HTR-8/SVneo (cell line): ENCODE measurements at places on chromosomes 6 and 20.

GRCh38 chr6:88441346-88441745 lies 275.2 kb upstream of the CNR1 start:
- DNase-seq = no peak

- no peak for DNase-seq
Observed at GRCh38 chr20:32244150-32244823, 33.2 kb upstream of the KIF3B start.

DNA sequence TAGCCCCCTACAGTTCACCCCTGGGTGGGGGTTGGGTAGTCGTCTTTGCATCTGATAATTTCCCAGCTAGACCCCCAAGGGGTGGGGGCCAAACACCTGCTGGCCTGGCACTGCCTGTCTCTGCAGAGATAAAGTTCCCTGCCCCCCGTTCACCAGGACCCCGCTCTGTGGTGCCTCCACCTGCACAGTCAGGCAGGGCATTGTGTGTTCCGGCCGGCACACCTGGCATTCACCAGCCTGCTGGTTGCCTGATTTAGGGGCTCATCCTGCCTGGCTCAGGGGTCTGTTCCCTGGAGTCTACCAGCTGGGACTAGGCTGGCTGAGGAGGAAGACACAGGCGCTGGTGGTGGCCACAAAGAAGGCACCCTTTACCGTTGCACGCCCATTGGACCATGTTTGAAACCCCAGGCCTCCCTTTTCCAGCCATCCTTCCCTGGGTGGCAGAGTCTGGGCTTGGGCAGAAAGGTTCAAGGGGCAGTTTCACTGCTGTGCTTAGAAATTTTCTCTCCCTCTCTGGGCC lies 30.8 kb upstream of the SCRT2 start:
- DNase-seq = no peak

DNA sequence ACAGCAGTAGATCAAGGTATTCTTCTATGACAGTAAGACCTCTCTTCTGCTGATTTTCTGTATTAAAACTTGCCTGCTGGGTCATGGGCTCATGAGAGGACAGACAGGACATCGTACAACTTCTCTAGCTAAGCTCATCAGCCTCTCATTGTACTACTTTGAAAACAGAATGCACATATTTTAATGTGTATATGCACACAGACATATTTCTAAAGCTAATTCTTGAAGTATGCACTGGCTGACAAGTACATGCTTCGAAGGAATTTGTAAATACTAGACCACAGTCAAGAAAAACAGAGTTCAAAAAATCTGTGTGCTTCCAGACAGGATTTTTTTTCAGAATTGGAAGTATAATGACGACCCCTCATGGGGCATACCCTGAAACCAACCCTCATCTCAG lies 81.7 kb upstream of the CD83 start:
- no peak for DNase-seq

DNA sequence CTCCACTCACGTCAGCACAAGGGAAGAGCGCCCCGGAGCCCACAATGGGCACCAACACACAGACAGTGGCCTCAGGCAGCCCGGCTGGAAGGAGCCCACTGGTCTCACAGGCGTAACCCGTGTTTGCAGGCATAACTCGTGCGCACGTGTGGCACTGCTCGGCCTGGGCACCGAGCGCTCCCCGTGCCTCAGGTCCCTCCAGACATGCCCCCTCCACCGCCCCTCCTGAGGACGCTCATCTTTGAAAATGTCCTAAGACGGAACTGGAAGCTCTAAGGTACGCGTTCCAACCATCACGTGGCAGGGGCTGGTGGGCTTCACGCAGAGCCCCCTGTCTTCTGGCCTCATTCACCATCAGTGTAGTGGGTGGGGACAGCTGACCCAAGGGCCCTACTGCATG lies 44.6 kb downstream of the SSR1 start:
- no peak for DNase-seq

DNA sequence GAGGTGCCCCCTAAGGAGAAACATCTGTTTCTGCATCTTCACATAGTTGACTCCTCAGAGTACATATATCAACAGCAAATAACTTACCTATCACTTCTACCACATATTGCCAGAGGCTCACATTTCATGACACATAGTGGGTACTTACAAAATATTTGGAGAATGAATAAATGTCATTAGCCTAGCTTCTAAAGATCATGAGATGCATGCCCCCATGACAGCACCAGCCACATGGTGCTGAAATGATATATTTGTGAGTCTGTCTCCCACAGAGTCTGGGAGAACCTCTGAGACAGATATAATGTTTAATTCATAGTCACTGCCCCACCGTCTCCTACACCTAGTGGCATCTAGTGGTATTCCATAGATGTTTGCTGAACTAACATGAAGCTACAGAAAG lies 555.6 kb downstream of the KIF16B start:
- no peak for DNase-seq

DNA sequence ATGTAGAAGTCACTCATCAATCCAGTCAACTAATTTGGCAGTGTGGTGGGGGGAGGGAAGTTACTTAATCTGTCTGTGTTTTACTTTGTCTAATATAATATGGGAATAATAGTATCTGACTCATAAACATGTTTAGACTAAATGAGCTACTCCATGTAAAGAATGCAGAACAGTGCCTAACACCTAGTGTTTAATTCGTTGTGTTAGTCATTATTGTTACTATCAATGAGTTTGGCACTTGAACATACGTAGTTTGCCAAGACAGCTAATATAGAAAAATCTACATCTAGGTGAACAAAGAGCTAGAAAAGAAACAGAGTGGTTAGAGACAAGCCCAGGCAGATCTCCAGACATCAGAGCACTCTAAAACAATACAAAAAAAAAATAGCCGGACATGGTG lies 49.1 kb downstream of the IRAK1BP1 start:
- no peak for DNase-seq

GRCh38 chr6:35295521-35296315 lies 1.9 kb upstream of the DEF6 start:
- DNase-seq = no peak

DNA sequence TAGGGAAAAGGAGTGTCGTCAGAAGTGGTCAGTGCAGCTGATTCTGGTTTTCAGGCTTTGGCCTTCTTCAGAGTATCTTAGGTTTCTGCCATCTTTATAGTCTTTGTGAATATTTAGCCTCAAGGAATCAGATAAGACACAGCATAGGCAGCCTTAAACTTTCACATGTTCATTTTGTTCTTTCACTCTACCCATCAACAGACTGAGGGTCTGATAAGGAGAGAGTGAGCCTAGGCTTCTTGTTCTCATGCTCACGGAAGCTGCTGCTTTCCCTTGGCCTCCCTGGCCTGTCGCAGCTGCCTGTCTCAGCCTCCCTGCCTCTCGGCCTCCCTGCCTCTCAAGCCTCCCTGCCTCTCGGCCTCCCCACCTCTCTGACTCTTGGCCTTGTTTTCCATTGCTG lies 20.1 kb downstream of the RTF2 start:
- DNase-seq = no peak

GRCh38 chr20:6480328-6481200 lies 286.9 kb upstream of the BMP2 start:
- no peak for DNase-seq

DNA sequence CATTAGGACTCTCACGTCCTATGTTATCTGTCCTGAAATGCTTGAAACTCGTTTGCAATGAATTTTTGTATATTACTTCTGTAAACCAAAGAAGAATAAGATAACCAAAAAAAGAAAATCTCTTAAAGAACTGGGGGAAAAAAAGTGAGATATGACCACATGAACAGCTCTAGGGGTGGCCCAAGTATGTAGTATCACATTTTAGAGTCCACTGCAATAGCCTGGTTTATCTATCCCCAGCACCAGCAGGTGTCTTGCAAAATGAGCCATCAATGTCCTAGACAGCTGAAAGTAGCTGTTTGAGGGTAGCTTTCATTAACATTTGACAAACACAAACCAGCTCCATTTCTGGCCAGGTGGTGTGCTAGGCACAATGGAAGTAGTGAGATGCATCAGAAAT lies 102.8 kb downstream of the PXDC1 start:
- no peak for DNase-seq

- no peak for DNase-seq
Observed at GRCh38 chr20:1396702-1397101, 3.8 kb upstream of the FKBP1A start.

GRCh38 chr6:13461307-13461706 lies 26.1 kb downstream of the GFOD1 start:
- DNase-seq = no peak

- DNase-seq = no peak
Observed at GRCh38 chr20:63416631-63417030, 55.5 kb upstream of the CHRNA4 start.

- no peak for DNase-seq
Observed at GRCh38 chr6:111449129-111449528, 33.9 kb downstream of the REV3L start.

DNA sequence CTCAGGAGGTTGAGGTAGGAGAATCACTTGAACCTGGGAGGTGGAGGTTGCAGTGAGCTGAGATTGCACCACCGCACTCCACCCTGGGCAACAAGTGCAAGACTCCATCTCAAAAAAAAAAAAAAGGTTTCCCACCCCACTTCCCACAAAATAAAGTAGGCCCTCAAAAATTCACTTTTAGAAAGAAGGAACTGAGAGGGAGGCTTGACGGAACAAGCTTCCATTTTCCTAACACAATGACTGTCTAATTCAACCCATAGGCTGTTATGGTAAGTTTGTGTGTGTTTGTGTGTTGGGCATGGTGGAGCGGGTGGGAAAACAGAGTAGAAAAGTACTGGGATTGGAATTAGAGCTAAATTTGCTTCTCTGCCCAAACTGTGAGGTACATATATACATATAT lies 98.4 kb upstream of the MAN1A1 start:
- DNase-seq = no peak

- no peak for DNase-seq
Observed at GRCh38 chr20:13180986-13181889, 39.8 kb upstream of the ISM1 start.

- DNase-seq = no peak
Observed at GRCh38 chr6:116362276-116362675, 8.5 kb upstream of the DSE start.

GRCh38 chr6:69096681-69097080 lies 461.6 kb downstream of the ADGRB3 start:
- DNase-seq = no peak

DNA sequence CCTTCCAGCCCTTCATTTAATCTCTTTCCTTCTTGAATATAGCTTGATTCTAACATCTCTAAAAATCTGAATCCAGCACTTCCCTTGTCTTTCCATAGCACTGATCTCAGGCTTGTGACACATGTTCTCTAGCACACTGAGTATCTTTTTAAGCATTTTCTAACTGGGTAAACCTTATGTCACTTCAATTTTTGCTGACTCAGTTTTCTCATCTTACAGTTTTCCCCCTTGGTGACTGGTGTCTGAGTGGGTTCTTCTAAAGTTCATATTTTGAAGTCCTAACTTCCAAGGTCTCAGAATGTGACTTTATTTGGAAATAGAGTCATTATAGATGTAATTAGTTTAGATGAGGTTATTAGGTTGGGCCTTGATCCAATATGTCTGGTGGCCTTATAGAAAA lies 153.9 kb downstream of the PAK5 start:
- DNase-seq = no peak

DNA sequence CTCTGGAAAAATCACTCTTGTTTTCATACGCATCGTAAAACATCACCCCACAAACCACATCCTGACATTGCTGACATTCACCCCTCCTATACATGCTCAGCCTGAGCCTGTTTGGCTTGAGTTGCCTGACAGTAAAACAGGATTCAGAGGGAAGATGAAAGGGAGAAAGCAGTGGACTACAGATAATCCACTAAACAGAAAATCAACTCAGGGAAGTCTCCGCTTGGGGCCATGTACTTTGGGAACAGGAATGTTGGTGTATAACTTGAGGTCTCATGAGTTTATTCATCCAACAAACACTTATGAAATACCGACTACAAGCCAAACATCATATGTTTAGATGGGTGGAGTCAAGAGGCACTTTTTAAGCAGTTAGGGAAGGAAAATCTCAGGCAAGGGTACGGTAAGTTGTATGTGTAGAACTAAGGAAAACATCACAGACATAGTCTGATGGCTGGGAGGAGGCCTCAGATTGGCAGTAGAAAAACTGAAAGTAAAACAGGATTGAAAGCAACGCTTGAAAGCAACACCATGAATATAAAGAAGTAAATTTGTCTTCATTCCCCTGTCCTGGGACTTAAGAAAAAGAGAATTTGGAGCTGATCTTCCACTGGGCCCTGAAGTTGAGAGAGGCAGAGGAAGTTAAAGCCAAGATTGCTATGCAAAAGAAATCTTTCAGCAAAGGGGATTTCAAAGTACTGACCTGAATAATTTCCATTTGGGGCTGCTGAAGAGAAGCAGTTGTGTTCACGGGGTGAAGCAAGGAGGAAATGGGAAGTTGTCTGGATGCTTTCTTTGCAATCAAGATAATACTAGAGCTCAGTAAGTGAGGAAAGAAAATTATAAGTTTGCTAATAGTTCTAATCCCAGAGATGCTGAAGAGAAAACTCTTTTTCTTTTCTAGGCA lies 28.8 kb downstream of the PDE7B start:
- DNase-seq = peak; percentile 64

GRCh38 chr20:57451795-57452661 lies 60.8 kb downstream of the RBM38 start:
- no peak for DNase-seq

GRCh38 chr6:14729129-14729871 lies 516.6 kb upstream of the JARID2 start:
- no peak for DNase-seq

GRCh38 chr6:167130008-167130677 lies 7.2 kb downstream of the CCR6 start:
- DNase-seq = no peak

DNA sequence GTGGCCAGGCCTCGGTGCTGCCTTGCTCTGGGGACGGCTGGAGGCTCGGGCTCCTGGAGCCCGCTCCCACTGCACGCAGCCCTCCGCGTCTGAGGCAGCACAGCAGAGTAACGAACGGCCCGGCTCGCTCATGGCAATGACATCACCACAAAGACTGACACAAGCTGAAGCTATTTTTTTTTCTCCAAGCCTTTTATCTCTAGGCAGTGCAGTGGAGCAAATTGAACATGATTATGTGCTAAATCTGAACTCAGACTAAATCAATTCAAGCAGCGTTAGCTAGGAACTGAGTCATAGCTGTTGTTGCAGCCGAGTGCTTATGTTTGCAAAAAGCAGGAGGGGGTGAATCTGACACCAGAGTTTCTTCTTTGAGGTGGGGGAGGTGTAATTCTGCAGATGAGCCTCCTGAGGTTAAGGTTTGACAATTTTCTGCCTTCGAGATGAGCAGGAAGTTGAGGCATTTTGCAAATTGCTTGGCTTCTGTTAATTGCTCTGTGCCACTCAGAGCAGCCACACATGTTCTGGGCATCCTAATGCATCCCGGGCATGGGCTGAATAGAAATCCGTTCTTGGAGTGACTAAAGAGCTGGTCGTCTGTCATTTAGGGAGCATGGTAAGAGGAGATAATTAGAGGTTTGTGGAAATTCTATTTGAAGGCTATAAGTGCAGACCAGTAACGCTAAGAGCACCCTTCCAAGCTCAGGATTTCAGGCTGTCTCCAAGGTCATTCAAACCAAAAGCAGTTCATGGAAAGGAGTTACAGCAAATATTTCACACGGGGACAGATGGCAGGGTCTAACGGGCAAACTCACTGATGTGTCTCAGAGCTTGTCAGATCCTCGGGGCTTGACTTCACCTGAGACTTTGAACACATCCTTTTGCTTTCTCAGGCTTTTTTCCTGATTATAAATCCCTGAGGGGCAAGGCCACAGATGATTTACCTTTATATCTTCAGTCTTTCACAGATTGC lies 155.1 kb upstream of the ENPP5 start:
- DNase-seq = peak; percentile 10

GRCh38 chr6:126030045-126030444 lies 43.7 kb downstream of the TRMT11 start:
- no peak for DNase-seq

- DNase-seq = no peak
Observed at GRCh38 chr6:25553502-25553901, 98.5 kb upstream of the SCGN start.

- DNase-seq = no peak
Observed at GRCh38 chr20:34581341-34582184, 23.0 kb downstream of the MAP1LC3A start.
